ENCODE measurements at places on chromosomes 12 and 14.

- no peak for DNase-seq
Measured at GRCh38 chr12:40149673-40150260, 43.9 kb upstream of the SLC2A13 start.

- DNase-seq, result no peak
Measured at GRCh38 chr12:74381958-74382357, 155.7 kb upstream of the ATXN7L3B start.

DNA sequence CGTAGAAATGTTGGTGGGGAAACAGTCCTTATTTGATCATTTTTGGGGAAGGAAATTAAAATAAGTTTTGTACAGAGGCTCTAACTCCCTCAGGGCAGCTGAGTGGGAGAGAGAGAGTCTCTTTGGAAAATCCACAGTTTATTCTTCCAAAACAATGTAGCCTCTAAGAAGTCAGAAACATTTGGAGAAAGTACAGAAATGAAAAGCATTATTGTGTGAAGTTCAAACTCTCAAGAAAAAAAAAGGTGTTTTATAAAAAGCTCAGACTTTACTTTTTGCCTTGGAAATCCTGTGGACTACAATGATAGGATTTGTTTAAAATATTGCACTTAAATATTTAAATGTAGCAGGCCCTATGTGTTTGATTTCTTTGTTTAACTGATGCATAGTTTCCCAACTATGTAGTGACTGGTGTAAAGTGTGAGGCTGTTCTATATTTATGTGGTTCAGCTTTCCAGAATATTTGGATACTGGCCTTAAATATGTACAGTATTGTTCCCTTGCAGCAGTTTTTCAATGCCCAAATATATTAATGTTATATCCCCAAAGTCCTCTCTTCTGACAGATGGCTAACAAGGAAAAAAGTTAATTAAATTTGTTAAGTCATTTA is 82.0 kb upstream of the OTOGL start:
- DNase-seq, result no peak

DNA sequence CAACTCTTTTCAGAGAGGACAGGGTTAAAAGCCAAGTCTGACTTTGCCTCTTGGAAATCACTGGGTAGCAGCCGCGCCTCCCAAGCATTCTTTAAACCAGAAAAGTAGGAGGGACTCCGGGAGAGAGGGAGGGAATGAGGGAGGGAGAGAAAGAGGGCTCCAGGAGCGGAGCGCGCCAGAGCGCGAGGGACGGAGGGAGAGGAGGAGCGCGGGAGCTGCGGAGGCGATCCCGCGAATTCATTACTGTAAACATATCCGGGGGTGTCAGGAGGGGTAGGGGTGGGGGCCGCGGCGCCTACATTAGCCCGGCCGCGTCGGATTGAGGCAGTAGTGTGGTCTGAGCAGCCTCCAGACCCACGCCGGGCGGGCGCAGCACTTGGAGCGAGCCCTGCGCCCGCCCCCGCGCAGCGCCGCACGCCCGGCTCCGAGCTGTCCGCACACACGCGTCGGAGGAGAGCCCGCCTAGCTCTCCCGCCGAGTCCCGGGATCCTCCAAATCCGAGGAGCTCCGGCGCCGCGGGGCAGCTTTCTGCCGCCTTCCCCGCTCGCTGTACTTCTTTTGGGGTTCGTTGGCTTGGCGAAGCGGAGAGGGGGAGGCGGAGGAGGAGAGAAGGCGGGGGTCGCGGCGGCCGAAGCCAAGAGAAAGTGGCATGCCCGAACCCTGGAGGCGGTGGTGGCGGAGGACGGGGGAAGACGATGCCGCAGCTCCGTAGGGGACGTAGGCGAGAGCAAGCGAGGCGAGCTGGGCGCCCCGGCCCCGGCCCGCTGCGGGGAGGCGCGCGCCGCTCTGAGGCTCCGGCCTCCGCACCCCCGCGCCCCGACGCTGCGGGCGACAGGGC is 3.3 kb downstream of the FLRT2 start:
- DNase-seq, result no peak

DNA sequence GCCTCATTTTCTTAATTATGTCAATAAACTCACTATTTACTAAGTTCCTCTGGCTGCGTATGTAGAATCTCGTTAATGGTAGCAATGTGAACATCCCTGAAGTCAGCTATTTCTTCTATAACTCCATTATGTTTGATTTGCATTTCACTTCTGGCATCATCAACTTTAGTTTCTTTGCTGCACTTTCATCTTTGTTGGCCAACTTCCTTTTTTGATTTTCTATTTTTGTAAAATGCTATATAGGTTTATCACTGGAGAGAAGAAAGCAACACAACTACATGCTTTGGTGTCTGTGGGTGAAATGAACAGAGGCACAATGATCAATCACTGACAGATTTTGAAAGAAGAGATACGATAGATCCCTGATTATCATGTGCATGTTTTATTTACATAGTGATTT is 58.5 kb upstream of the ATF7IP start:
- DNase-seq, result no peak

GRCh38 chr12:124410354-124411175 is 115.7 kb downstream of the RFLNA start:
- no peak for DNase-seq

- no peak for DNase-seq
Measured at GRCh38 chr14:24184104-24184970, 4.3 kb downstream of the IPO4 start.

- DNase-seq, result no peak
Measured at GRCh38 chr14:103223818-103224352, 100.6 kb downstream of the TNFAIP2 start.

GRCh38 chr12:56155256-56155845 is 2.8 kb upstream of the MYL6 start:
- DNase-seq, result no peak

DNA sequence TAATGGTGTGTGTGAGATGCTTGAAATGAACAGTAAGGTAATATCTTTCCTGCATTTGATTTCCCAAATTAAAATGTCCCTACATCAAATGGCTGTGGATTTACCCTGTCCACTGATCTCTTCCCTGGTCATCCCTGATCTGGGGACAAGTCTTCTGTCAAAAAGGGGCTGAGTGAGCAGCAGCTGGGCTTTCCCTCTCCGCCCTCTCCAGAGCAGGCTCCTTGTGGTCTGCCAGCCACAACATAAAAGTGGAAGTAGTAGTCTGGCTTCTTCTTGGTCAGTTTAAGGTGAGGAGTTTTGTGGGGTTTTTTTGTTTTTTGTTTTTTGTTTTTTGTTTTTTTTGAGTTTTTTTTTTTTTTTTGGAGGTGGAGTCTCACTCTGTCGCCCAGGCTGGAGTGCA is 25.2 kb upstream of the PLXNC1 start:
- no peak for DNase-seq

- no peak for DNase-seq
Measured at GRCh38 chr14:72738161-72738611, 155.7 kb downstream of the DPF3 start.

DNA sequence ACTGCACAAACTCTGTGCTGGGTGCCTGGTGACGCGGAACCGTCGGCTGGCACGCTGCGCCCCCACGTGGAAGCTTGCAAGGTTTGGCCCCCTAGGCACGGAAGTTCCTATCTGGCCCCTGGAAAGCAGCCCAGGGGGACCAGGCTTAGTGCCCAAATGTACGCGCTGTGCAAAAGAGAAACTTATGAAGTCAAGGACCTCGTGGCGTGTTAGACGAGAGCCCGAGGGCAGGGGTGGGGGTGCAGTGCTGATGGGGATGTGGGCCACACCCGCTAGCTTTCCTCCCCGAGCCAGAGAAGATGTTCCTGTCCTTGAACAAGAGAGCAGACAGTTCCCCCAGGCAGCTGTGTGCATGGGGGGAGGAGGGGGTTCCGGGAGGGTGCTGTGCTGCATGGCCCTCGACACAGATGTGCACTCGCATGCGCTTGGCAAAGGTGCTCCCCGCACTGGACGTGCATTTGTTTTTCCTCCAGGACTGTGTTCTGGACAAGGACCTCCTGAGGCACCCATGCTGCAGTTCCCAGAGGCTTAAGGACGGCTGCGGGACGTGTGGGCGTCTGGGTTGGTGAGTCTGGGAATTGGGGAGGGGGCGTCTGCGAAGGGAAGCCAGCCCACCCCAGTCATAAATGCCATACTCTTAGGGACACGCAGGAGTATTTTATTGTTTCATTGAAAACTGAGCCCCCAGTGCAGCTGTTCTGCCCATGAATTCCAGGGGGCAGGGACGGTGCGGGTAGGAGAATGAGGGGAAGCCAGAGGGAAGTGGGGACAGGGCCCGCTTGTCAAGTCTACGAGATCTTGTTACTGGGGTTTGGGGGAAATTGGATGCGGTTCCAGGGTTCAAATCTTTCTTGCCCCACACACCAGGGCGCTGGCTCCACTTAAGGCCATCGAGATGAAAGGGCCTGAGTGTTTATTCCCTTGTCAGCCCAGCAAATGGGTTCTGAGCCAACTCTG is 80.0 kb downstream of the NTF3 start:
- DNase-seq, result no peak

DNA sequence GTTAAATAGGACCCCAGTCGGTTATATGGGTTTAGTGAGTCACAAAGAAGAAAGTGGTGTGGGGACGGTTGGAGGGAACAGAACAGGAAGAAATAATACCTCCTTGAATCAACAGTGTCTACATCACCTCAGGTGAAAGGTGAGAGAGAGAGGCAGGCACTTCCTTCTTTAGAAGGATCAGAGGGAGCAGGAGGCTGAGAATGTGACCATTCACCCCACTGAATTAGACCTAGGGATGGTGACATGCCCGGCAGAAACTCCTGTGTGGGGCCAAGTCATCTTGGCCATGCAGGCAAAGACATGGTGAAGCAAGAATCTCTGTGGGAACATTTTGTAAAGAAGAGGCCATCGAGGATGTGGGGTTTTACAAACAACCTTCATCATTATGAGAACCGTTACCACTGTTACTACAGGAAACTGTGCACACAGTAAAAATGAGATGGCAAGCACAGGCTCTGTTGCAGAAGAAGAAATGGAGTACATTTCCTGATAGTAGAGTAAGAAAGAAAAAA is 1196.9 kb downstream of the VRK1 start:
- no peak for DNase-seq

DNA sequence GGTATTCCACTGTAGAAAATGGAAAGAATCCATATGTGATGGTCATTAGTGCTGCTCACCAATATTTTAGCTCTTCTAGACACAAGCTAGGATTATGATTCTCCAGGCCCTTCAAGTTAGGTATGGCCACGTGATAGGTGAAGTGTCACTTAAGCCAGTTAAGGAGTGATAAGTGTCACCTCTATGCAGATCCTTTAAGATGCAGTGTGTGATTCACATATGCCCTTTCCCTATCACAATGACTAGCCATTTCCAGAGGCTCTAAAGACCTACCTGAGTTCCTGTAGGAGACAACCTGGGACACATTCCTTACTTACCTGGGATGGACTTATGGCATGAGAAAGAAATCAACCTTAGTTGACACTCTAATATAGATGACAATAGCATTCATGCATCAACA is 343.2 kb downstream of the NELL2 start:
- no peak for DNase-seq

DNA sequence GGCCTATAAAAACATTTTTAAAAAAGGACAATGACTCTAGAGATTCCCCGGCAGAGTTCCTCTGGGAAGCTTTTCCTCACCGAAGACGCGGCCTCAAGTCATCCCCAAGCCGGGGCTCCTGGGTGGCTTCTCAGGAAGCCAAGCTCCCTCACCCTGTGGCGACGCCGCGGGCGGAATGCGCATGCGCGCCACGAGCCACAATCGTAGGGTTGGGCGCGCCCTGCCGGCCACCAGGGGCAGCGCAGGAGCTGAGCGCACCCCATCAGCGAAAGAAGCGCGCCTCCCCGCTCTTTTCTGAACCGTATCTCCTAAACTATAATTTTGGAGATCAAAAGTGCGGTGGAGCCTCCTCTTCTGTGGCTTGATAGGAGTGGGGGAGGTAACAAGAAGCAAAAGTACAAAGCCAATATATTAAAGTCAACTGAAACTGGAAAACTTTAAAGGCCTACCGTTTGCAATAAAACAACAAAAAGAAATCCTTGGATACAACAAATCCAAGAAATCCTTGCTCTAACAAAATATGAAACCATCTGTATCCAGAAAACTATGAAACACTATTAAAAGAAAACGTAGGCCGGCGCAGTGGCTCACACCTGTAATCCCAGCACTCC is 17.4 kb upstream of the CHFR start:
- DNase-seq, result no peak

GRCh38 chr14:95939335-95939734 is 62.7 kb downstream of the TUNAR start:
- DNase-seq, result no peak

DNA sequence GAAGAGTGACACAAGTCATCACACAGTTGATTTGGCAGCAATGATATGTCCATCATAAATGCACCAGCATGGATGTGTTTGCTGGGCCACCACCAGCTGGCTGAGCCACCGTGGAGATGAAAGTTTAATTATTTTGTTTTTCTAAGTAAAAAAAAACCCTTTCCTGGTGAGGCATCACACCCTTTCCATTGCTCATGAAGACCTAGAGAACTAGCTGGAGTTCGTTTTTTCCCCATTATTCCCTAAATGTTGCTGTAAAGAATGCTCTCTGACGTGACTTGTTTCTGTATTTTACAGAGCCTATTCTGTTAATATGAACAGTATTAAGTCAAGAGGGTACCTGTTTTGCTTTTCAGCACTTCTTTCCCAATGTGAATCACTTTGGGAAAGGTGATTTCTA is 257.9 kb downstream of the MSRB3 start:
- no peak for DNase-seq

GRCh38 chr12:88092771-88093170 is 49.1 kb downstream of the CEP290 start:
- DNase-seq, result no peak

GRCh38 chr12:126936181-126936851 is 1330.7 kb upstream of the TMEM132C start:
- DNase-seq, result peak; percentile 16

GRCh38 chr14:58362798-58363412 is 32.8 kb upstream of the TOMM20L start:
- peak; percentile 50 for DNase-seq

DNA sequence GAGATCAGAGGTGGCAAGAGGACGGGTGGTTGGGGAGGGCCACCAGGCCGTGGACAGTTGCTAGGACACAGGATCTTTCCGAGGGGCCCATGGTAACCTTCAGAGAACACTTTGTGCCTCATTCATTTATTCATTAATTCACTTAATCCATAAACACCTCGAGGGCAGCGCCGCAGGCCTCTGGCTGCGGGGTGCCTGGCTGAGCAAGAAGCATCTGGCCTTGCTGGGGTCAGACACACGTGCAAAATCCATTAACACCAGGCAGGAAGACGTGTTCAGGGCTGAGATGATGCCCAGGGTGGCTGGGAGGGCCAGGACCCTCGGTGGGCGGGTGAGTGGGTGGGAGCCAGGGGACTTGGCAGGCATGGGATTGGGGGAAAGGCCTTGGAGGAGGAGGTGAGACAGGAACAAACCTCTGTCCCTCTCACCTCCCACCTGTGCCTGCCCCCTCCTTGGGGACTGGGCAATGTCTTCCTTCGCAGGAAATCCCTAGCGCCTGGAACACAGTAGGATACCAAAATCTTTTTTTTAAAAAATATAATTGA is 6.6 kb upstream of the DLK1 start:
- DNase-seq, result no peak

Data from RKO (cell line).